Hypothalamus (tissue), 51 donors: ENCODE measurements at places on chromosomes 3 and 15.

DNA sequence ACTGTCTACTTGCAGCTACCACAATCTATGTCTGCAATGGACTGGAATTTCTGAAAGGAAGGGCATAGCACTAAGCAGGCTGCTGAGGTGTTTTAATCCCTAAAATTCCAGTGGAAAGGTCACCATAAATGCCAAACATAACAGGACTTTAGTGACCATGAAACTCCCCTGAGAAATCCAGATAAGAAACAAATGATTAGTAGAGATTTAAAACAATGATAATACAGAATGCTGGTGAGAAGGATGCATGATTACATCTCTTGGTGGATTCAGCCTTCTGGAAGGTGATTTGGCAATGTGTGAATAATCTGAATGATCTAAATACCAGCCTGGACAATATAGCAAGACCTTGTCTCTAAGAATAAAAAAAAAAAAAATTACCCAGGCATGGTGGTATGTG is 475.0 kb upstream of the CBLB start:
- no peak for DNase-seq

- no peak for DNase-seq
These were observed 5.2 kb downstream of the SIAH2 start for GRCh38 chr3:150757768-150758167.

- DNase-seq: no peak
These were observed 49.1 kb downstream of the NR1I2 start for GRCh38 chr3:119831022-119831421.

DNA sequence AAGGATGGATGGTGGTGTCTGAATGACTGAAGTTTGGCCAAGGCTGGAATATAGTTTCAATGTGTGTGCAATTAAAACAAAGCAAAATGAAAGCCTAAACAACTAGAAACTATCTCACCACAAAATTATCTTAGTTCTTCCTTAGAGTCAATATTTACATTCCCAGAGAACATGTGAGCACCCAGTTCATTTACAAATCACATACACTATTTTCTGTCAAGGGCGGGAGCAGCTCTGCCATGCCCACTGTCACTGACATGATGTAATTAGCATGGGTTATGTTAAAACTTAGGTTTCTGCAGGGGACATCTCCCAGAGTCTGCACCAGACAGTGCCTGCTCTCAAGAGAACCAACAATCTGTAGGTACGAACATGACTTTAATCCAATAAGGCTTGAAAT is 65.0 kb downstream of the PDZRN3 start:
- no peak for DNase-seq

DNA sequence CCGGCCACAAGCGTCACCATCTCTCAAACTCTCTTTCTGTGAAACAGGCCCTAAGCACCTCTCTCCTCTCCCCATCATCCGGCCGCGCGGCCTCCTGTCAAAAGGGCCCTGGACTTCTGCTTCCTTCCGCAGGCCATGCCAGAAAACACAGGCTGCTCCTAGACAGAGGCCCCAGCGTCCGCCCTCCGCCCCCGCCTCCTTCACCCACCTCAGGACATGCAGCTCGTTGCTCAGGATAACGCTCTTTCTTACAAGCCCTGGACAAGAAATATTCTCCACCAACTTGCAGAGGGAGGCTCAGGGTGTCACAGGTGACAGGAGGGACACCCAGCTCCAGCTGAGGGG is 212.0 kb downstream of the XXYLT1 start:
- DNase-seq: no peak

- DNase-seq: no peak
These were observed 20.7 kb downstream of the CPNE4 start for GRCh38 chr3:132014105-132014504.

- no peak for DNase-seq
These were observed 324.6 kb downstream of the MFSD1 start for GRCh38 chr3:159126261-159127020.

DNA sequence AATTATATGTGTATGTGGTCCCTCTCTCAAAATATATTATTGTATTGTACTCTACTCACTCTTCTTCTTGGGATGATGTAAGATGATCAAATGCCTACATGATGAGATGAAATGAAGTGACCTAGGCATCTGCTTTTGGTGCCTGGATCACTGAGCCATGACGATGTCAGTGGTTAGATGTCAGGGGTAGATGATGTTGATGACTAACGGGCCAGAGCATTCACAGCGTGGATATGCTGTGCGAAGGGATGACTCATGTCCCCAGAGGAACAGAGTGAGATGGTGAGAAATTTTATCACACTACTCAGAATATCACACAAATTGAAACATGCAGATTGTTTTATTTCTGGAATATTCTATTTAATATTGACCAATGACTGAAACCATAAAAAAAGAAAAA is 233.9 kb upstream of the CADM2 start:
- no peak for DNase-seq

- no peak for DNase-seq
These were observed 4.3 kb downstream of the ITIH1 start for GRCh38 chr3:52781741-52782140.

GRCh38 chr3:138940446-138940845 is 6.5 kb downstream of the FOXL2 start:
- DNase-seq: no peak

DNA sequence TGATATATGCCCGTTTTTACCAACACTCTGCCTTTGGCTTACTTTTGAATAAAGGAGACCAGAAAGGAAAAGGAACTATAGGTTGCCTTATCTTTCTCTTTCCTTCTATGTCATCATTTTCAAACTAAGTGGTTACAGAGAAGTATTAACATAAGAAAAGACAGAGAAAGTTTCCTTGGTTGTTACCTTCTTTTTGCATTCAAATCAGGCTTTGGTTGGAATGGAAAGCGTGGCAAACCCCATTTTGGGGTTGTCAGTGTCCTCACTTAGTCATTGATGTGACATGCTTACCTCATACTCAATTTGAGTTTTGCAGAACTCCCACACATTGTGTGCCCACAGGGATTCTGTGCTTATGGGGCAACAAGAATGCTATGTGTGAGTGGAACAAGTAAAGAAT is 3.7 kb upstream of the THRB start:
- DNase-seq: no peak

DNA sequence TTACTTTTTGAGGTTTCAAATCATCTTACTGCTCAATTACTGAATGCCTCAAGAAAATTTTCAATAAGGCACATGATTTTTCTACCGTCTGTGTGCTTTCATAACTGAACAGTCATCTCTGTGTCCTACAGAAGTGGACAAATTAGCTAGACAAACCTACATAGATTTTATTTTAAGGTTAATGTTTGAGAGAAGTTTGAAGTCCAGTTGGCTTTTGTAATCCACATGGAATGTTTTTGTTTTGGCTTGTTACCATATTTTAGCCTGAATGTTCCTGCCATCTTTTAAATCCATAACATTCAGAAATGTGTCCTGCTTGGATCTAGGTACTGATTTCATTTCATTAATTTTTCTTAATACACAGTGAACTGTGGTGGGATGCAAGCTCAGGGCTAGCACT is 730.1 kb downstream of the IGSF11 start:
- no peak for DNase-seq

- DNase-seq: no peak
These were observed 428.3 kb downstream of the GABRG3 start for GRCh38 chr15:27399241-27399640.

DNA sequence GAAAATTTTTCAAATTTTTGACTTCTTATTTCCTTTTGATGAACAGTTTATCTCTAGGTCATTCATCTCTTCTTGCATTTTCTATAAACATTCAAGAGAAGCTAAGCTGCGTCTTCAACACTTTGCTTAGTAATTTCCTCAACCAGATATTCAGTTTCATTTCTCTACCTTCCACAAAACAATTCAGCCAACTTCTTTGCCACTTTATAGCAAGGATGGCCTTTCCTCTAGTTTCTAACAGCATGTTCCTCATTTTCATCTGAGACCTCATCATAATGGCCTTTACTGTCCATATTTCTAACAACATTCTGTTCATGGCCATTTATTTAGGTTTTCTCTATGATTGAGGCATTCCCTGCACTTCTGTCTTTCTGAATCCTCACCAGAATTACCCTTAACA is 90.0 kb downstream of the ARIH1 start:
- no peak for DNase-seq

- no peak for DNase-seq
These were observed 223.0 kb downstream of the NSUN3 start for GRCh38 chr3:94285872-94286271.

- DNase-seq: no peak
These were observed 146.3 kb upstream of the RARB start for GRCh38 chr3:25281732-25282126.

DNA sequence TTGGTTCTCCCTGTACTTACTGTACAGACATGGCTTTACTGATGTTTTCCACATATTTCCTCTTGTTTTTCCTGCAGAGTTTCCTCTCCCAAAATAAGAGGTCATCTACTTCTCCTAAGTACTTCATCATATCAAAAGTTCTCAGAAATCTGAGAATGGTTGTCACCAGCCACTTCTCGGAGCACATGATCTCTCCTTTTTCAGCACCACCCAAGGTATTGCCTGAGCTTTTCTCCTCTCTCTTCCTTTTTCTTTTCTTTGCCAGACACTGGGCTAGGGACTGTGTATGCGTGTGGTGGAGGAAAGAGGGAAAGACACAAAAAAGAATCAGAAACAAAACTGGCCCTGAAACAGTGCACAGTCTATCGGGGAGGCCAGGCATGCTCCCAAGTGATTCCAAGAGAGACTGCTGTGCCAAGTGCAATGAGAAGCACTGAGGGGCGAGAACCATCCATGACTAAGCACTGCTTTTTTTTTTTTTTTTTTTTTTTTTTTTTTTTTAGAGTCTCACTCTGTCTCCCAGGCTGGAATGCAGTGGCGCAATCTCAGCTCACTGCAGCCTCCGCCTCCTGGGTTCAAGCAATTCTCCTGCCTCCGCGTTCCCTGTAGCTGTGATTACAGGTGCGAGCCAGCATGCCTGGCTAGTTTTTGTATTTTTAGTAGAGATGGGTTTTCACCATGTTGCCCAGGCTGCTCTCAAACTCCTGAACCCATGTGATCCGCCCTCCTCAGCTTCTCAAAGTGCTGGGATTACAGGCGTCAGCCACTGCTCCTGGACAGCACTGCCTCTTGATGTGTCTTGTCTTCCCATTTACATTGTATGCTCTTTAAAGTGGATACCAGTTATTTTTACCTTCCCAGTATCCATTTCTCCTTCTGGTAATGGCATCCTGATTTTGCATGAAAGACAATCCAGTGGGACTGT is 194.0 kb upstream of the FEZF2 start:
- DNase-seq: peak; percentile 15

DNA sequence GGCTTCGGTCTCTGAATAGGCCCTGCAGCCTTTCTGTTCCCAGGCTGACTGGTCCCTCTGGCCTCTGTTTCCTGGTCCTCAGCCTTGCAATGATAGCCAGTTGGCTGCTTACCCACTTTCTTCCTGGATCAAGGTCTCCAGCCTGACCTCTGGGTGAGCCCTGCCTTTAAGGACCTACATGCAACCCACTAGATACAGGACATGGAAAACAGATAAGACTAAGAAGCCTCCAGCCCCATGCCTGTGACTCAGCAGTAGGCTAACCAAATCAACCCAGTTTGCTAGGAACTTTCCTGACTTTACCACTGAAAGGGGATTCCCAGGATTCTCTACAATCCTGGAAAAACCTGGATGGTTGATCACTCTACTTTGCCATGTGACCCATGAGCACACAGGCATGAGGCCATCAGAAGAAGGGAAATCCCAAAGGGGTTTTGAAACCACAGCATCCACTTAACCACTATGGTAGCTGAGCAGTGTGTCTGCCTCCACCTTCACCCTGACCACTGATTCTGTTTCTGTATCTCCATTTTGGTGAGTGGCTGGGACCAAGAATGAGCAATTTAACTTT is 188.1 kb downstream of the CHST2 start:
- no peak for DNase-seq

DNA sequence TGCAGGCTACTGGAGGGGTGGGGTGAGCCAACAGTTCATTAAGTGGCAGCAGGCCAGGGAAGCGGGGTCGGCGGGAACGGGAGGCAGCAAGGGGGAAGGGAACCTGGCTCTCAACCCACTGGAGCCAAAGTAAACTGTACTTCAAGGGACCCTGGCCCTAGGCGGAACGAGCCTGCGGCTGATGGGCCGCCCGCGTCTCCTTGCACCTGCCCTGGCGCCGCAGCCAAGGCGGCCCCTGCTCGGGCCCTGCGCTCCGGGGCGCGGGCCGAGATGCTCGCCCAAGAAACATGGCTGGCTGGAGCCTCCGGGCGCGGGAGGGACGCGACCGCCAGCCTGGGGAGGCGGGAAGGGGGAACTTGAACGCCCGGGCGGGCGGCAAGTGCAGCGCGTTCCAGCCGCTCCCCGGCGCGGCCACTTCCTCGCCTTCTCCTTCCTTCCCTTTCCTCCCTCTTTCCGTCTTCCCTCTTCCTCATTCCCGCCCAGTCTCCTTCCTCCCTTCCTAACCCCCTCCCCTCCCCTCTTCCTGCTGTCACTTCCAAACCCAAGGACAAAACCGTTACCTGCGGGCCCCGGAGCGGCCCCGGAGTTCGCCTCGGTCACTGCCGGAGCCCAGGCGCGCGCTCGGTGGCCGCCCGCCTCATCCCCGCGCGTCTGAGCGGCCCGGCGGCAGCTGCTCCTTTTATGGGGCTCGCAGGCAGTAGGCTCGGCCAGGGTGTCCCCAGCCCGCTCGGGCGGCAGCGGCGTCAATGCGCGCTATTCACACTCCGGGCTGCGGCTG is 489.7 kb downstream of the MAGI1 start:
- peak; percentile 38 for DNase-seq

DNA sequence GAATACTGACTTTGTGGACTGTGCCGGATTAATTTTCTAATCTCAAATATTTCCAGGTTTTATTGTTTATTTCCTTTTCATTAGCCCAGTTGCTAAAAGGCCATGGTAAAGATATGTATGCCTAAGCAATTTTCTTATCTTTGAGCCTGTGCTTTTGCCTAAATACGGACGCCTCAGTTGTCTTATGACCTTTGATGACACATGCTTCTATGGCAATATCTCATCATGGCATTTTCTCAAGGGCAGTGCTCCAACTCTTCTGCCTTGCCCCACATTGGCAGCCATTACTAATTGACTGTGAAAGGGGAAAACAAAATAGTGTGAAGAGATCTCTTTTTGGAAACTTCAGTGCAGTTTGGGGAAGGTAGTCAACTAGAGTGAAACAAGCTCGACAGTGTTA is 809.6 kb upstream of the NR2F2 start:
- DNase-seq: no peak

DNA sequence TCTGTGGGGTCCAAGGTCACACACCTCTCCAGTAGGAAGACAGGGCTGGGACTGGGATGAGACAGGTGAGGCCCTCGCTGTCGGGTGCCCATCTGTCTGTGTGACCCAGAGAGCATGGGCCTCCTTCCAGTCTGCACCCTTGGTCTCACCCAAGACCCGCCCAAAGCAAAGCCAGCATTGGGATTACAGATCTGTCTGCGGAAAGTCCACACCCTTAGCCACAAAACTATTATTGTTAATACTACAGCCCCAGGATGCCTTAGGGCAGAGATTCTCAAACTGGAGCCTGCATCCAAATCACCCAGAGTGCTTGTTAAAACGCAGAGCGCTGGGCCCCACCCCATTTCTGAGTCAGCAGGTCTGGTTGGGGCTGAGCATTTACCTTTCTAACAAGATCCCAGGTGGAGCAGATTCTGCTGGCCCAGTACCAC is 58.5 kb upstream of the ZNF148 start:
- DNase-seq: no peak

- DNase-seq: no peak
These were observed 312.1 kb downstream of the TAFA4 start for GRCh38 chr3:68620211-68620610.

GRCh38 chr3:143306407-143306806 is 186.8 kb downstream of the CHST2 start:
- no peak for DNase-seq
